ENCODE measurements at places on chromosomes 4 and X.

GRCh38 chrX:69264158-69264581 lies 98.9 kb upstream of the PJA1 start:
- DNase-seq, result no peak

DNA sequence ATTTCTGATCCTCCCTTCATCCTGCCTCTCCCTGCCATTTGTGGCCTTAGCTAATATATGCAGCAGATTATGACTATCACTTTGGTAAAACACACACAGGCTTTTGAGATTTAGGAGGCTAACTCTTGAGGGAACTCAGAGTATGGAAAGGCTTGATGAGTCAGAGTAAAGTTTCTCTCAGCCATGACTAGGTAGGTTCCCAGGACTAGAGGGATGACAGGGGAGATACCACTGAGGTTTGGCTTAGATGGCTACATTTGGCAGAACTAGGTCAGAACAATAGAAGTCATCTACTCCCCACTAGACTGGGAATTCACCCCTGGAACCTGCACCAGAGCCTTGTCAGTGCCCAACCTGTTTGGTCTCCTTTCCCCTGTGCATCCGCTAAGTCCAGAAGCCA lies 585.7 kb downstream of the TLL1 start:
- no peak for DNase-seq

- no peak for DNase-seq
These were observed 444.6 kb downstream of the IL15 start for GRCh38 chr4:142081025-142081424.

DNA sequence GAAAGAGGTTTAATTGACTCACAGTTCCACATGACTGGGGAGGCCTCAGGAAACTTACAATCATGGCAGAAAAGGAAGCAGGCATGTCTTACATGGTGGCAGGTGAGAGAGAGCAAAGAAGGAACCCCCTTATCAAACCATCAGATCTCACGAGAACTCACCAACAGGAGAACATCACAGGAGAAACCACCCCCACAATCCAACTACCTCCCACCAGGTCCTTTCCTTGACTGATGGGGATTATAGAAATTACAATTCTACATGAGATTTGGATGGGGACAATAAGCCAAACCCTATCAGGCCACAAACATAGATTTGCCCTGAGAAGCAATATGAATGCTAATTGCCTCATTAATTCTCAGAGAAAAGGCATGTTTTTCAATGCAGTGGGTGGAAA lies 138.2 kb upstream of the RAPGEF2 start:
- DNase-seq, result no peak

DNA sequence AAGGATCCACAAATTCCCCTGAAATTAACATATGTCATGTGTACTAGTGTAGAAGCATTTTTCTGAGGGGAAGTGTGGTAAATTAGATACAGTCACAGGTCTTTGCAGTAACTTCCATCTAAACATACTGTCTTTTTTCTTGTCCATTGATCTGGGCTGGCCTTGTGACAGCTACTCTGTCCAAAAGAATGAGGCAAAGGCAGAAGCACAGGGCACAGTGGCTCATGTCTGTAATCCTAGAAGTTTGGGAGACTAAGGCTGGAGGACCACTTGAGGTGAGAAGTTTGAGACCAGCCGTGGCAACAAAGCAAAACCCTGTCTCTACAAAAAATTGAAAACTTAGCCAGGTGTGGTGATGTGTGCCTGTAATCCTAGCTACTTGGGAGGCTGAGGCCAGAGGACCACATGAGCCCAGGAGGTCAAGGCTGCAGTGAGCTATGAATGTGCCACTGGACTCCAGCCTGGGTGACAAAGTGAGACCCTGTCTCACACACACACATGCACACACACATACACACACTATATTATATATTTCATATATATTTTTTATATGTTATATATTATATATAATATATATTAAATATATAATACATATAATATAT lies 47.6 kb downstream of the HAND2 start:
- no peak for DNase-seq

DNA sequence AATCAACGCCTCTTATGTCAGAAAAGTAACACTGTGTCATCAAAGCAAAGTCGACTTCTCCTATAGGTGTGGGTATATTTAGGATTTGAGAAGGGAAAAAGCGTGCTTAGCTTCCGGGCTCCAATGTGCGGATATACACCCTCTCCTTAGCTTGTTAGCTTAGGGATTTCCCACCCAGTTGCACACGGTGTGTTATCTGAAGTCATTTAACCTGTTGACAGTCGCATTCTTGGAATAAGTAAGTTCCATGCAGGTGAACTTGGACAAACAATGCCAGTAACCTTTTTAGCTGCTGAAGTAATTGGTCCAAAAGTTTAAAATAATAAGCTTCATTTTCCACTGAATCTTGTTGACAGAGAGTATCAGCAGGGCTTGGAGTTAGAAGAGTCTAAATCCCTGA lies 113.7 kb downstream of the SHROOM3 start:
- no peak for DNase-seq

DNA sequence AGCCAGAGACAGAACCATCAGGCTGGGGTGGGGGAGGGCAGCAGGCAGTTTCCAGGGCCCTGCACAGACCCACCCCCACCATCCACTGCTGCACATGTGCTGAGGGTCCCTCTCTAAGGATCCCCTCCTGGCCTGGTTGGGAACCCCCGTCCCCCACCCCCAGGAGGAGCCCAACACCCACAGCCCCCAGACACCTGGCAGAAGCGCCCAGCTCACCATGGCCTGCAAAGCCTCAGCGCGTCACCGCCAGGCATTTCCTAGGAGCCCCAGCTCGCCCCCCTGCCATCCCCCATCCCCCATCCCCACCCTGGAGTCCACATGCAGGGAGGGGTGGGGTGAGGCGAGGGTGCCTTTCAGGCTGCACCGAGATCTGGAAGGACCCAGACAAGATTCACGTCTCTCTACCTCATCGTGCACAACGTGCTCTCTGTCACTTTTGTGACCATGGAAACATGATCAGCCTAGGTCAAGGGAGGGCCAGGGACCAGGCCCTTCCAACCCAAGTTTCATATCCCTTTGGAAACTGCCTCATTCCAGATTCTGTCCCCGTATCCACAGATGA lies 9.3 kb downstream of the MXD4 start:
- DNase-seq, result no peak

DNA sequence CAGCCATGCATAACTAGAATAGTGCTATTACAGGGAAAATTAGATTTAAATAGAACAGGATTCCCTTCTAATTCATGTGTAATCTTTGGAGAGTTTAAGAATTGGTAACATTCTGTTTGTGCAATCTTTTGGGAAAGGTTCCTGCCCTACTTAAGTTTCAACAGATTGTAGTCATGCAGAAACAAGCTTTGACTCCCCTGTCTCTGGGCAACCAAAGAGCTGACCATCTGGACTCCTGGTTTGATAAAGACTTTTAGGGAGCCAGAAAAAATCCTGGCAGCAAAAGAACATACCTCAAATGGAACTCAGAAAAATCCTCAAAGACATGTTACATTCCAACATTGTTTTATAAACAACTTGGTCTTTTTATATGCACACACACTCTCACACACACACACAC lies 191.1 kb upstream of the NEIL3 start:
- DNase-seq, result no peak

- no peak for DNase-seq
These were observed 514.9 kb upstream of the LCORL start for GRCh38 chr4:18536428-18536827.

DNA sequence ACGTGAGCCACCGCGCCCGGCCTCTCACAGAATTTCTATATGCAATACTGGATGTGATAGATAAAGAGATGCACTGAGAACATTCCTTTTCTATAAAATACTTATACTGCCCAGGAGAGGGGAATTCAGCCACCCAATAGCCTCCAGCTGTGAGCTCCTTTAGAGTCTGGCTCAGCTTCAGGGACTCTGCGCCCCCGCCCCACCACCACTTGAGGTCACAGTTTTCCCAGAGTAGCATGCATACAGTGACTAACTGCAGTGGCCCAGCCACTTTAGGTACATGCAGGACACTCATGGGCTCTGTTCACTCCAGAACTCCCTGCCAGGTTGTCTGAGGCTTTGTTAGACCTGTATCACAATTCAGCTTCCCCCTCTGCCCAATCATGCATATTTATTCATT lies 144.4 kb upstream of the TET2 start:
- DNase-seq, result no peak

DNA sequence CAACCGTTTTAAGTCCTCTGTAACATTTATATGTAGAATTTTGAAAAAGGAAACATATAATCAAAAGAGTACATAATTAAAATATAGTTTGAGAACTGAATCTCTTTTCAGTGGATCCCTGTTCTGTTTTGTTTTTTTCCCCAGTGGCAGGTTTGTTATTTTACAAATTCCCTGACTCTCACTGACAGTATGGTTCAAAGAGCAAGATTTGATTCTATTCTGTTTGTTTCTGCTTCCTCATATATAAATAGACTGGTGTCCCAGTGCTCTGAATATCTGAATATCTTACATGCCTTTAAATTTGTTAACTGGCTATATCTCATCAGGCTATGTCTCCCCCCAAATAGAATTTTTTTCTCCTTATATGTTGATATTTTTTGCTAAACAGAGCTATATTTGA lies 16.6 kb downstream of the SULT1E1 start:
- DNase-seq, result no peak

- DNase-seq, result no peak
These were observed 267.3 kb upstream of the TET2 start for GRCh38 chr4:104879367-104879766.

All from stimulated activated CD4-positive, alpha-beta T cell treated with anti-CD3 and anti-CD28 coated beads, Interleukin-4, amount 100 ng/mL, for 48 hours (primary cell).